Inflammatory macrophage (primary cell): ENCODE measurements at places on chromosomes 5 and 9.

DNA sequence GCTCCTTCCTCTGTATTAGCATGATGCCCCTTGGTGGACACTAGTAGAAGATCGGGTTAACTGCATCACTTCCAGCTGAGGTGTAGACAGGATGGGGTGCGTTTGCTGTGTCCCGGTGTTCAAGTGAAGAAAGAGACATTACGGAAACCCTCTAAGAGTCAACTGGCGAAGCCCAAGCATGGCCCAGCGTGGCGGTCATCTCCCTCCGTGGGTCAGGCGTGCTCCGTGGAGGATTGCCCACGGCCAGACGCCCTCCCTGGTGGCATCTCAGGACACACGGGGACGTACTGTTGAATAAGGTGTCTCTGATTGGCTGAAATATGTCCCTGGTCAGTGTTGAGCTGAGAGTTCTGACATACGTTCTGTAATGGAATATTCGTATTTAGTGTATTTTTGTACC, 119.5 kb upstream of the CACNA1B start:
- no peak for DNase-seq

- DNase-seq = no peak
Measured at GRCh38 chr5:94192658-94193391, 425.6 kb downstream of the KIAA0825 start.

DNA sequence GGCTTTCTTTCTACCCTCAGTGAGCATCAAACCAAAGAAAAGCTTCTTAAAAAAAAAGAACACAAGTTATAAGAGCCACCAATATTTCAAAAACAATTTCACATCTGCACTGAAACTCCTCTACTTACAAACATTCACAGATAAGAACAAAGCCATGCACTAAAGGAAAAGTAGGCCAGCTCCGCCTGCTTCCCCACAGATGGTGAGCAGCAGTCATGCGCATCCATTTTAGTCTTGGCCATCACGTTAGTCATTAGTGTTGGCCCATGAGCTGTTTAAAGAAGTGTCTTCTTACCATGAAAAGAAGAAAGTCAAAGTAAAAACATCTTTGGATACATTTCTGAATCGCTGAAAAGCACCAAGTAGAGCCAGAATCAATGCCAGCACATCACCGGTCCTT, 40.0 kb upstream of the SMIM23 start:
- no peak for DNase-seq

- no peak for DNase-seq
Measured at GRCh38 chr5:179161901-179162300, 101.7 kb downstream of the ZNF354C start.
